ENCODE measurements at places on chromosomes 5 and 9. TPM values are rescaled to one million over a fixed set of nuclear protein-coding genes. Genes with fewer than 3 reads are reported as not detected.
A peak's percentile ranks its signal among the peaks of the same experiment; 100 is the strongest.

GRCh38 chr5:136890431-136891148, 525.2 kb upstream of the TRPC7 start:
- no peak overlapping the region for H3K4me3 ChIP-seq
- H3K27me3 ChIP-seq, result no peaks in the 10 kb centered on the region
- H3K27ac ChIP-seq, result no peak overlapping the region
- no peaks in the 10 kb centered on the region for H3K4me1 ChIP-seq
- H3K36me3 ChIP-seq, result no peaks in the 10 kb centered on the region

Gene HK3
- total RNA-seq, result 2.5 TPM

GRCh38 chr5:155897761-155898160, 429.2 kb upstream of the SGCD start:
- H3K27ac ChIP-seq, result no peak overlapping the region
- no peak overlapping the region for H3K4me3 ChIP-seq
- H3K36me3 ChIP-seq, result no peaks in the 10 kb centered on the region
- DNase-seq, result no peak
- H3K4me1 ChIP-seq, result no peaks in the 10 kb centered on the region

DNA sequence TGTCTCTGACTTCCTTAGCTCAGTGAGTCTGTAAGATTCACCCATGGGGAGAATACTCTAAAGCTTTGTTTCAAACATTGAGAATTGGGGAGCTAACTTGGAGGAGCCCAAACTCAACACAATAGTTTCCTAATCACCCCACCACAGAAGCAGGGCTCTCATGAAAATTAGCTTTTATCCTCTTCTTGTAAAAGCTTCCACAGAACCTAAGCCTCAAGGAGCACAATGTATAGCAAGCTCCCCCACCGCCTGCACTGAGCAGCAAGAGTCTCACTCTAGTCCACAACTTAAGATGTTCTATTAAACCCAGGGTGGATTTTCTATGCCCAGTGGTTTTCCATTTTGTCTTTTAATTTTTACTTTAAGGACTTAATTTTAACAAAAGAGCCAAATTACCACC, 48.9 kb upstream of the GRHPR start:
- no peaks in the 10 kb centered on the region for H3K4me1 ChIP-seq
- no peak for DNase-seq
- no peaks in the 10 kb centered on the region for H3K36me3 ChIP-seq
- H3K27ac ChIP-seq, result no peak overlapping the region
- H3K27me3 ChIP-seq, result no peaks in the 10 kb centered on the region

DNA sequence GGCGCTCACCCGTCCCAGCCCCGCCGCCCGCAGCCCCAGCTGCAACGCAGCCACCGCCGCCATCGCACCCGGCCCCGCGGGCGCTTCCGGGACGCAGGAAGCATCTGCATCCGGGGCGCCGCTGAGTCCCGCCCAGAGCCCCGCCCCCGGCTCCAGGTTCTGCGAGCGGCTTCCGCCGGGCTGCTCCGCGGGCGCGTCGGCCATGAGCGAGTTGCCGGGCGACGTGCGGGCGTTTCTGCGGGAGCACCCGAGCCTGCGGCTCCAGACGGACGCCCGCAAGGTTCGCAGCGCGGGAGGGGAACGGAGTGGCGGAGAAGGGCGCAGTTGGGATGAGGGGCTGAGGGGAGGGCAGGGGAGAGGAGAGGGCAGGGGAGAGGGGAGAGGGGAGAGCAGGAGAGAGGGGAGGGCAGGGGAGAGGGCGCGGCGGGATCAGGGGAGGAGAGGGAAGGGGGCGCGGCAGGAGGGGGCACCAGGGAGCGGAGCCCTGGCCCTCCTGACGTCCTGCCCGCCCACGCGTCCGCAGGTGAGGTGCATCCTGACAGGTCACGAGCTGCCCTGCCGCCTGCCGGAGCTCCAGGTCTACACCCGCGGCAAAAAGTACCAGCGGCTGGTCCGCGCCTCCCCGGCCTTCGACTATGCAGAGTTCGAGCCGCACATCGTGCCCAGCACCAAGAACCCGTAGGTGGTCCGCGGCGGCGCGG, at the start of the genes SURF1 and SURF2:
Gene SURF1, minus strand, starts transcription at position 97 of the 701 bp plus-strand sequence. Its CDS starts 34 bp downstream, at position 63.
Gene SURF2, plus strand, starts transcription at position 160 of the 701 bp plus-strand sequence. Its CDS starts 43 bp downstream, at position 203.
- peak; percentile 93 for DNase-seq
- H3K4me3 ChIP-seq, result peak within 1 kb of the TSS; percentile 96
- H3K27me3 ChIP-seq, result no peaks in the 10 kb centered on the region
- peaks cover 12% of the 10 kb centered on the region for H3K4me1 ChIP-seq
- peak within 1 kb of the TSS; percentile 78 for H3K27ac ChIP-seq
- H3K36me3 ChIP-seq, result peaks cover 8% of the 10 kb centered on the region

Gene GADD45G
- total RNA-seq, result 12.2 TPM

GRCh38 chr9:93198838-93199625, 15.1 kb downstream of the WNK2 start:
- H3K4me1 ChIP-seq, result peaks cover 58% of the 10 kb centered on the region
- H3K4me3 ChIP-seq, result no peak overlapping the region
- no peaks in the 10 kb centered on the region for H3K27me3 ChIP-seq
- no peak overlapping the region for H3K27ac ChIP-seq
- DNase-seq, result peak; percentile 17

Gene FOXI1
- total RNA-seq, result not detected

DNA sequence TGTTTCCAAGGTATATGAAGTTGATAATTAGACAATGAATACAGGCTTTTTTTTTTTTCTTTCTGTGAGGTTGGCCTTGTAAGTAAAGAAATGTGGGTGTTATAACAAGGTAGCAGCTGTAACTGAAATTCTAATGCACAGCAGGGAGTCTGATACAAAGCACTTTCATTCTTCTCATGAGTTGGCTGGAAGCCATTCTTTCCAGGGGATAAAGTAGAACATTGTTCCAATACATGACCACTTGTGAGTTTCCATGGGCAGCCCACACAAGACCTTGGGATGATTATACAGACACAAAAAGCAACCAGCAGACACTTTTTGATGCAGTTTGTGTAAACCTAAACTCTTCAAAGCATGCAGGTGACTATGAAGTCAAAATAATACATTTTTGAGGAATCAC, 1785.9 kb upstream of the WWC1 start:
- no peaks in the 10 kb centered on the region for H3K36me3 ChIP-seq
- H3K27ac ChIP-seq, result no peak overlapping the region
- no peak for DNase-seq
- no peak overlapping the region for H3K4me3 ChIP-seq

Gene HAVCR1
- 0.18 TPM for total RNA-seq

Data from heart left ventricle (tissue), 16 donors.